ENCODE measurements at places on chromosomes 7 and 10.
A peak's percentile ranks its signal among the peaks of the same experiment; 100 is the strongest.

DNA sequence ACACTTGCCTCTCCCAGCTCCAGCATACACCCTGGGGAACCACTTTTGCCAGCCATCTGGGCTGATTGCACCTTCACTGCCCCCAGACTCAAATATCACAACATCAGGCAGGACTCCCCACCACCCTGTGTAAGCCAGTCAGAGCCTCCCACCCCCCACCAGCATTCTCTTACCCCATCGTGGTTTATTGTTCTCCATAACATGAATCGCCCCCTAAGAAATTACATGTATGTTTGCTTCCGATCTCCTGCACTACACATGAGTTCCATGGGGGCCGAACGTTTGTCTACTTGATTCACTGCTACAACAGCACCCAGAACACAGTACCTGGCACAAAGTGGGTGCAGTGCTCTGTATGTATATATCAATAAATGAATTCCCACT, 39.4 kb downstream of the CREB3L2 start:
- DNase-seq: no peak

- DNase-seq: no peak
These were observed 36.4 kb downstream of the MINPP1 start for GRCh38 chr10:87541114-87541513.

DNA sequence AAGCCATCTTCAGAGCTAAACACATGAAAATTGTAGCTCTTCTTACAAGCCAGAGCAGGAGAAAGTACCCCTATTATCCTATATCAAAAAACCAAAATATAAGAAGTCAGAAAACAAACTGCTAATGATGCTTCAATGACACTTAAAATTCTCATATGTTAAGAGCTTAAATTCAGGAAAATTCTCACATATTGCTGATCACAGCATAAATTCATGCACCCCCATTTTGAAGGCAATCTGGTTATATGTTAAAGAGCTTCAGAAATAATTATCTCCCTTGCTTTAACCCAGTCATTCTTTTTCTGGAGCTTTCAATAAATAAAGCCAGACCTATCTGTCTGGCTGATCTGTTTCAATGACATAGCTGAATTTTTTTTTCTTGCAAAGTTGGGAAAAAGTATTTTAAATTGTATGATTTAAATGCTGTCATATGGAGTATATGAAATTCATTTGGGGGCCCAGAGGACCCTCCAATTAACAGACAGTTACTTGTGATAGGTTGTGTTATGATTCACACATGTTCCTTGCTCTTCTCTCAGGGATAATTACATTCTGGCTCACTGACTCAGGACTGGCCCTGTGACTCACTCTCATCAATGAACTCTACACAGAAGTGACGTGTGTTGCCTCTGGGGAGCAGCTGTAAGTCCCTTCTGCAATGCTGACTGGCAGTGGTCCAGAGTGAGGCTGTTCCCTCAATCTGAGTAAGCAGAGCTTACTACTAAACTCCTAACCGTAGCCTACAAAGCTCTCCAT, 85.2 kb downstream of the HGF start:
- no peak for DNase-seq

- DNase-seq: no peak
These were observed 295.6 kb downstream of the AUTS2 start for GRCh38 chr7:69893906-69894305.

DNA sequence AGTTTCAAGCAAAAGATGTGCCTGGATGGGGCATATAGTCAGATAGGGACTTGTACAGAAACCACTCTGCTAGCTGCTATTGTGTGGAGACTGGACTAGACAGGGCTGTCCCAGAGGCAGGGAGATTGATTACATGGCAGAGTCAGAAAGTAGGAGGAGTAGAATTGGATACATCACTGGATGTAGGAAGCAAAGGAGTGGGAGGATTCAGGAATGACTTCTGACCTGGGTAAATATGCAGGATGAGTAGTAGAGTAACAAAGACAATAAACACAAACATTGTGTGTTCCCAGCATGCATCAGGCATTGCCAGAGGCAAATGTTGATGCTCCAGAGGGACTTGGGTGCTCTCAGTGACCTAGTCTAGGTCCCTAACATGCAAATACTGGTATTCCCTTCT, 30.9 kb upstream of the MAT1A start:
- no peak for DNase-seq

GRCh38 chr10:75506930-75507329, 75.5 kb downstream of the LRMDA start:
- DNase-seq: no peak

- DNase-seq: no peak
These were observed 2.5 kb downstream of the JCAD start for GRCh38 chr10:30056767-30057355.

- no peak for DNase-seq
These were observed 99.2 kb downstream of the HECW1 start for GRCh38 chr7:43211693-43212092.

- DNase-seq: no peak
These were observed 117.7 kb downstream of the ELFN1 start for GRCh38 chr7:1787681-1788235.

DNA sequence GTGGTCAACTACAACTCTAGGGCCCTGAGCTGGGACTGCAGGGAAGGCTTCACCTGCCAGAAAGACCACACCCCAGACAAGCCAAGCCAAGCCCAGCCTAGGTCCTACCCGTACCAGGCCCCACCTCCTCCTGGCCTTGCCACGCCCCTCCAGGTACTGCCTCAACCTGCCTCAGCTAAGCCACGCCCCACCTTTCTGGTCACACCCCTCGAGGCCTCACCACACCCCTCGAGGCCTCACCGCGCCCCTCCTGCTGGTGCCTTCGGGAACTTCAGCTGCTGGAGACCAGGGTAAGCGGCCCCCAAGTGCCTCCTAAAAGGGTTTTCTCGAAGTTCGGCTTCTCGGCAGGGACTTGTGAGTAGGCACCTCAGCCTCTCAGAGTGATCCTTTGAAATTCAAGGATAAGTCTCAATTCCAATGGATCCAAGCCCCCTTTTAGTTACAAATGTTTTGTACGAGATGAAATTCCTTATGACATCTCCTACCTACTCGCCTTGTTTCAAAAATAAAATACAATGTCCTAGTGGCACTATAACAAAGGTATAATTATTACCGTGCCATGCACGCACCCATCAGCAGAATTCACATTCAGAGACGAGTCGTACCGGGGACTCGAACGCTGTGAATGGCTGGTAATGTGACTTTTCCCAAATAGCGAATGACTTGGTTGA, 171.2 kb downstream of the ARHGAP21 start:
- DNase-seq: peak; percentile 95

DNA sequence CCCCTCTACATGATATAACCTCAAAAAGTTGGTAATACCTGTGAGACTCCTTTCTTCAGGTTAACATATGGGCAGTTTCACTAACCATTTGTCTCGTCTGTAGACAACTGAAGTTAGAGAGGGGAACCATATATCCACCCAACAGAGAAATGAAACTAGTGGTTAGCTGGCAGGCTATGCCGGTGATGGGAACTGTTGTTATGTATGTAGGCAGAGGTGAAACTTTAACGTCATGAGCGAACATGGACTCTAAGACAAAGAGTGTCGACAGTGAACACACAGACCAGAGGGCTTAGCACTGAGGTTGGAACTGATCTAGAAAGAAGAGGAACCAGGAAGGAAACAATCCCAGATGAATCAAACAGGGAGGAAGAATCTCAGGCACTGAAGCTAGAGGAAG, 112.4 kb downstream of the ELMO1 start:
- DNase-seq: no peak

DNA sequence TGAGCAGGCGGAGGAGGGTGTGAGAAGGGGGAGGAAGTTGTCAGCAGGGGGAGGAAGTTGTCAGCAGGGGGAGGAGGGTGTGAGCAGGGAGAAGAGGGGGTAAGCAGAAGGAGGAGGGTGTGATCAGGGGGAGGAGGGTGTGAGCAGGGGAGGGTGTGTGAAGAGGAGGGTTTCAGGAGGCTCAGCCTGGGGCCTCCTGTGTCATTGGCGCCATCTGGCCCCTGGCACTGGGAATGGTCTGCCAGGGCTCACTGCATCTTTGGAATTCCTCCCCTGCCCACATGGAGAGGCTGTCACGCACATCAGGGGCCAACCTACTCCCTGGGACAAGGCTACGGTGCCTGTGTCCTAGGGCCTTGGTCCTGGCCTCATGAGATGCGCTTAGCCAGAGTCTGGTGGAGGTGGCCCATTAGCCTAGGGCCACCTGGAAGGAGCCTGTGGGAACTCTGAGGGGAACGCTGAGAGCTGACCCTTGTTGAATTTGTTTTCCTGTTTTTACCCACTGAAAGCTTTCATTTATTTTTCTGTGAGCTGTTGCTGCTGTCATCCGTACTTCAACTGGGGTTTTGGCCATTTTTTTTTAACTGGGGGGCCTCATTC, 18.0 kb downstream of the CAMK2B start:
- DNase-seq: no peak

- DNase-seq: no peak
These were observed 31.6 kb downstream of the IL15RA start for GRCh38 chr10:5945561-5946418.

DNA sequence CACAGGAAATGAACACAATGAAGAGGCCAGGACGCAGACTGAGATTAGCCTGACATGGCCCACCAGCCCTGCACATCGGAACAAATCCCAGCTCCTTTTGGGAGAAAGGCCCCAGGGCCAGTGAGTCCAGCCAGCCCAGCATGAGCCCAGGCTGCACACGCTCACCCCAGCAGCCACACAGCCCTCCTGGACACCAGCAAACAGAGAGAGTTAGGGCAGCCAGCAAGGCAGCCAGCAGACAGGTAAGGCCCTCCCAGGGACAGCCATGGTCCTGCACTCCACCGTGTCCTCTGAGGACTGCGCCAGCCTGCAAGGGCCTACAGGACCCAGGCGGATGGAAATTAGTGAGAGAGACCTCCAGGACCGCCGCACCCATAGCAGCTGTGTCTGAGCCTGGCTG, 8.1 kb upstream of the GRID1 start:
- DNase-seq: no peak

DNA sequence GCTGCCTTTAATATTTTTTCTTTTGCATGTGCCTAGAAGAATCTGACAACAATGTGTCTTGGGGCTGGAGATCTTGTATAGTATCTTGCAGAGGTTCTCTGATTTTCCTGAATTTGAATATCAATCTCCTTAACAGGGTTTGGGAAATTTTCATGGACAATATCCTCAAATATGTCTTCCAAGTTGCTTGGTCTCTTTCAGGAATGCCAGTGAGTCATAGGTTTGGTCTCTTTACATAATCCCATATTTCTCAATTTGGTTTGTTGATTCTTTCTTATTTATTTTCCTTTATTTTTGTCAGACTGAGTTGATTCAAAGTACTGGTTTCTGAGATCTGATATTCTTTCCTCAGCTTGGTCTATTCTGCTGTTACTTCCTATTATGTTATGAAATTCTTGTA, 208.7 kb upstream of the GLI3 start:
- DNase-seq: no peak

GRCh38 chr10:102681696-102682095, 32.5 kb downstream of the ARL3 start:
- DNase-seq: no peak

DNA sequence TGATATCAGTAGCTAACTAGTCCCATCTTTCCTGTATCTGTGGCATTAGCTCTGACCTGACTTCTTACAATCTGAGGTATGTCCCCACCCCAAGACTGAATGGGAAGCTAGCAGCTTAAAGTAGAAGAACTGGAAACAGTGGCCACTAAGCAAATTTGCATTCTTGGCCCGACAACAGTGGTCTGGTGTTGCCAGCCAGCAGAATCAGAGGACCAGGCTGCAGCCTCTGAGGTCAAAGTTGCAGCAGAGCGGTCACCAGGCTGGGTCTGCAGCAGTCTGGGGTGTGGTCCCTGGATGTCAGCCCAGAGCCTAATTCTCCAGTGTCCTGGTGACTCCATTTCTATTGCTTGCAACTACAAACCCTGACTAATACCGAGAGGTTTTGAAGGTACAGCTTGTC, 26.3 kb downstream of the FAM107B start:
- no peak for DNase-seq

DNA sequence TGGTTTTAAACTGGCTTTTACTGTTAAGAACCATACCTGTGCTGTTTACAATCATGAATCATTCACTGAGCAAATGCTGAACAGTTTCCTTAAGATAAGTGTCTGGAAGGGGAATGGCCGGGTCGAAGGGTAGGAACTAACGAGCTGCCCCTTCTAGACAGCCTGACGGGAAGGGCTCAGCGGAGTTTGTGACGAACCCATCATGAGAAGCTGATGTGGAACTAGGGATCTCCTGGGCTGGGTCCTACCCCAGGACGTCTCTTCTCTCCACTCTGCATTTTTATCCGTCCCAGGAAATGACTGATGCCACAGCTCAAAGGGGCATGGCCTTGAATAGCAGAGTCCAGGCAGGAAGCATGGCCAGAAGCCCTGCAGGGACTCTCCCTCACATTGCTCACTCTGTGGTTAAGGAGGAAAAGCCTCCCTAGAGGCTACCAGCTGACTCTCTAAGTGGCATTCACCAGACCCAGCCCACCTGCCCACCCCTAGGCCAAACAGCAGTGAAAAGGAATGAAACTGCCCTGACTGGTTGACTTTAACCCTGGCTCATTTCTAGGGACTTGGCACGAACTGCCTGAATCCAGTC, 112.0 kb downstream of the PFKFB3 start:
- DNase-seq: no peak

DNA sequence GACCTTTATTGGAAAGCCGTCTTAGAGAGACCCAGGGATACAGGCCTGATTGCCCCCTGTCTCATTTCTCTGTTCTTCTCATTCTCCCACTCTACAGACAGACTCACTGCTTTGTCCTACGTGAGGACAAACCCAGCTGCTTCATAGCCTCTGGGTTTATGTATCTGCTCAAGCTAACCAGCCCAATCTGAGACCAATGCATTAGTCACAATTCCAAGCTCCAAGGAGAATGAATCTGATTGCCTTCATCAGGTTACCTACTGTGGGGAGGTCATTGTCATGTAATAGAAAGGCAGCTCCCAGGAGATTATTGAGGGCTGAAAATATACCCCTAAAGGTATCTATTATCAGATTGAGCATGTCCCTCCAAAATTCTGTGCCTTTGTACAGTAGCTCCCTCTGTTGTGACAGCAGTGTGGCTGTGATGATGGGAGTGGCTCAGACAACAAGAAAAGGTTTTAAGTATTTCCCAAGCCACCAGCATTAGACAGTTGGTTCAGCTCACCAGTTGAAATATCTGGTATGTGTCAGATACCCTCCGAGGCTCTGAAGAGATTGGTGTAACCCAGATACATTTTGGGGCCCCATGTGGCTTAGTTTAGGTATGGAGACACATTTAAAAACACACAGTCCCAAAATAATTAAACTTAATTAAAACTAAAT, 123.1 kb upstream of the EEPD1 start:
- DNase-seq: no peak

DNA sequence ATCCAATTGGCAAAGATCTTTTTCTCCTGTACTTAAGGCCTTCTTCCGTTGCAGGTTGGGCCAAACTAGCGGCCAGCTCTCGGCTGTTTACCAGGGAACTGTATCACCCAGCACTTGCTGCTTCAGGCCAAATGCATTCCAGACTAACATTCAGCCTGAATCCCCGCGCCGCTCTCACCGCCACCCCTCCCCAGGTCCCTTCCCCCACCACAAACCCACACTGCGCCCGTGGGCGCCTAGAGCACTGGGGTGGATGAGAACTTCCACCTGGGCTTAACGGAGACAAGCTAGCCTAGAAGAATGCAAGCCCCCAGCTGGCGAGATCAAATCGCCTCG, 676 bp downstream of the TCAF1 start:
- no peak for DNase-seq
